Activated CD4-positive, alpha-beta T cell treated with anti-CD3 and anti-CD28 coated beads, Interleukin-2, amount 50 U/mL, for 24 hours (primary cell): ENCODE measurements at places on chromosomes 6 and 20.

DNA sequence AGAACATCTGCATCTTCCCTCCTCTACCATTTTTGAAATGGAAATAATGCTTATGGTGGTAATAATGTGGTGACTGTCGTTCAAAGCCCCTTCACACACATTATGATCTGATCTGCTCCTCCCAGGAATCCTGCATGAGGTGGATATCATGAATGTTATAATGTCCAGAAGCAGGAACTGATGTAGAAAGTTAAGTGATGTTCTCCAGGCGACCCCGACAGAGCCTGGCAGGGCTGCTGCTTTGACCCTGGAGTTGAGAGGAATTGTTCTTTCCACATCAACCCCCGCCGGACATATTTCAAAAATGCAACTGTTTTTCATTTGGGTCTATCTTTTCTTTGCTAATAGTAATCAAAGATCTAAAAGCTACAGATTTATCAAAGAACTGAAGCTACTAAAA, 131.6 kb downstream of the GMPR start:
- DNase-seq: no peak

- DNase-seq: no peak
Measured at GRCh38 chr6:105112577-105112976, 67.2 kb downstream of the POPDC3 start.

DNA sequence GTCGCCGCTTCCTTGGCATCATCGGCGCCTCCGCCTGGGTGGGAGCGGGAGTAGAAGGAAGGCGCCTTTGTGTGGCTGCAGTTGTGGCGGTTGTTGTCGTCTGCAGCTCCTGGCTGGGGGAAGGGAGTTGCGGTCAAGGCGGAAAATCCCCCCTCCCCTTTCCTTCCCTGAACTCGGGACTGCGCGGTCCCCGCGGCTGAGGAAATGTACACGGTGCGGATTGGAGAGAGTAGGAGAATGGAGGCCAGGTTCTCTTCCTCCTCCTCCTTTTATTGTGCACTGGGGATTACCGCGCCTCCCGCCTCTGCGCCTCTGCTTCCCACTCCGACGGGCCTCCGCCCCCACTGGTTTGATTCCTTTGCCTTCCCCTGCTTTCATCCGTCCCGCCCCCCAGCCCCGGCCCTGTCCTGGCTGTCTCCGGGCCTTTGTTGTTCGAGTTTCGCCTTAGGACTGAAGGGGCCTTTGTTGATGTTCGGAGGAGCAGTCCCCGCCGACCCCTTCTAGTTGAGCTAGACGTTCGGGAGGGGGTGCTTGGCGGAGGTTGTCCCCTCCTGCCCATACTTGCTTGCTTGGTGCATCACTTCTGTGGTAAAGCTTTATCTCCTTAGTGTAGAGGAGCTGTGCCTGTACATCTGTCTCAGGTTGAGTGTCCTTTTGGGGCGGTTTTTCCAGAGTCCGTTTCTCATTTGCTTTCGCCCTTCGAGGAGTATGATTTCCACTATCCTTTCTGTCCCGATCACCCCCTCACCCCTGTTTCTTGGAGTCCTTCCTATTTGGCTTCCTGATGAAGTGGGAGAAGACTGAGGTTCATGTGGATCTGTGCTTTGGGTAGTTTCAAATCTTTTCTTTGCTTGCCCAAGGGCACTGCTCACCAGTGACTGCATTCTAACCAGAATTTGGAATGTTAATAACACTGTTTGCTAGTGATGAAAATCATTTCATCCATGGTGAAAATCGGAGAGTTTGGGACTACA, 764 bp downstream of the ZNF292 start:
- peak; percentile 17 for DNase-seq

DNA sequence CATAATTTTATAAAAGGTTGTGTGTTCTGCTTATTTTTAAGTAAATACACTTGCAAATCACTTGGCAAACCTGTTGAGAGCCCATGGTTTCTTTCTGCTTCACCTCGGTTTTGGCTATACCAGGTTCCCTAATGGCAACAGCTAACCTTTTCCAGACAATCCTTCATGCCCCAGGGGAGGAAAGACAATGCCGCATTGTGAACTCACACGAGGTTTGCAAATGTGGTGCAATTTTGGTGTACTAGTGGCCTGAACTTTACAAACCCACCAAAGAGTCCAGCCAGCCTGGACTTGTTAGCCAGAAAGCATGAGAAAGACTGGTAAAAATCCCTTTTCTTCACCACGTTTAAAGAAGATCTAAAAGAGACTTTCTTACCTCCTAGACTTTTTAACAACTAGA, 84.8 kb upstream of the SOX4 start:
- DNase-seq: no peak

DNA sequence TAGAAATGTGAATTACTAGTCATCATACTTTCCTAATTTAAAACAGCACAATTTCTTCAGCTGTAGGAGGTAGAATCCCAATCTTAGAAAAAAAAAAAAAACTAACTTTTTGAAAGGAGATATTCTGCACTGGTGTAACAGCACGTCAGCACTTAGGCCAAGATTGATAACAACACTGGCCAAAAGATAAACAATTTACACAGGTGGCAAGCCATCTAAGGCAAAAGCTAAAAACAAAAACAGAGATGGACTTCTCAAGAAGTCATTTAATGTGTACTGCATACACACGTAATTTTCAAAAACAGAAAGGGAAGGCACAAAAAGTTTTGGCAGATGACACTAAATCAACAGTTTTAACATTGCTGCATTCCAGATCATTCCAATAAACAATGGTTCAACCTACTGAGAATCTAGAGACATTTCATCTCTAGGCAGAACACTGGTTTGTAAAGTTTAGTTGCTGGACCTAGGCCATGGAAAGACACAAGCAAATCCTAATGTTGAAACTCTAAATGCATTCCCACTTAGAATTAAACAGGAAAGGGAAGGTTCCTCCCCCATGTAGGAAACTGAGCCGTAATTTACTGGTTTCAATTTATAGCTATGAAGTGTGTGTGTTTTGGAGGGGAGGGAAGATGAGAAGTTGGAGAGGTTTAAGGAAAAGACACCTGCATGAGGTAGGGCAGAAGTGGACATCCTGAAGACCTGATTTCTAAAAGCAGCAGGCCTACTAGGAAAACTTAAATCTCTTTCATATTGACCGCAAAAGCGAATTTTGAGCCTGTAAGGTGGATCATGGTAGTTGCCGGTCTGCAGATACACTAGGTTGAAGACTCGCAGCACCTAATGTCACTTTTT, 1.3 kb downstream of the GCLC start:
- DNase-seq: no peak

GRCh38 chr6:44735630-44735963, 348.1 kb downstream of the CDC5L start:
- no peak for DNase-seq

DNA sequence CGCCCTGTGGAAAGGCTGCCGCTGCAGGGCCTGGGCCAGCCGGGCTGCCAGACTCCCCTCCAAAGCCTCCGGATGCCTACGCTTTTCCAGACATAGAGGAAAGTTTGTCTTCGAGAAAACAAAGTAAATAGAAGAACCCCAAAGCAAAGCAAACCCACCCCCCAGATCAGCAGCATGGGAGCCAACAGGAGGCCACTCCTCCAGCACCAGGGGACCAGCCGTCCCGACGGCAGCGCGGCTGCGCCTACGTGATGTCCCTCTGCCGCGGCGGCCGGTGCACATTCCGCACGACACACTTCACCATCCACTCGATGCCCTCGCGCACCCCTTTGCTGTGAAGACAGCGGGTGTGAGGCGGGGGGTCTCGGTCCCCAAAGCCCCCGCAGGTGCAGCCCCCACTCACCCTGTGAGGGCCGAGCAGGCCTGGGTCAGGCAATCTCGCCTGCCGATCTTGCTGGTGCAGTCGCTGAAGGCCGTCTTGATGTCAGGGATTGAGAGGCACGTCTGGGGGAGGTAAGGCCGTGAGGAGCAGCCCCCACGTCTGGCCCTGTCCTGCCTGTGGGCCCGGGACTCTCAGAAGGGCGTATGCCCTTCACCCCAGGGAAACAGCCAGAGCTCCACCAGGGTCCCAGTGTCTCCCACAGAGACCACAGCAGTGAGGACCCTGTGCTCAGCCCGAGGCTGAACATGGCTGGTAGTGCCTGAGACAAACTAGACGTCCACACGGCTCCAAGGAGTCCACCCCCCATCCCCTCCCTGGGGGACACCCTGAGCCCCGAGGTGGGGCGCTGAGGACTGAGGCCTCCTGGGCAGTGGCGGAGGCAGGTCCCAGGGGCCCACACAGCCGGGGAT, 4.0 kb downstream of the TNFRSF6B start:
- no peak for DNase-seq

GRCh38 chr6:38806271-38806670, 91.2 kb downstream of the DNAH8 start:
- no peak for DNase-seq

DNA sequence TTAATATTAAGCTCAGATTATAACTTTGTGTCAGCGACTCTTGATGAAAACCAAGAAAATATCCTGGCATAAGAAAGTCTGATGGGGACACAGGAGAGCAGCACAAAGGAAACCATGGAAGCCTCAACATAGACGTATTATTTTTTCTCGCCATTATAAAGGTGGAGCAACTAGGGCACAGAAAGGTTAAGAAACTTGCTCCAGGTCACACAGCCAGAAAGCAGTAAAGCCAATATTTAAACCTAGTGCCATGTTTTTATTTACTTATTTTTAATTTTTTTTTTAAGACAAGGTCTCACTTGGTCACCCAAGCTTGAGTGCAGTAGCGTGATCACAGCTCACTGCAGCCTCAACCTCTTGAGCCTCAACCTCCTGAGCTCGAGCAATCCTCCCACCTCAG, 259.3 kb downstream of the PREX1 start:
- DNase-seq: no peak

- no peak for DNase-seq
Measured at GRCh38 chr6:53770780-53771249, 24.0 kb upstream of the LRRC1 start.

DNA sequence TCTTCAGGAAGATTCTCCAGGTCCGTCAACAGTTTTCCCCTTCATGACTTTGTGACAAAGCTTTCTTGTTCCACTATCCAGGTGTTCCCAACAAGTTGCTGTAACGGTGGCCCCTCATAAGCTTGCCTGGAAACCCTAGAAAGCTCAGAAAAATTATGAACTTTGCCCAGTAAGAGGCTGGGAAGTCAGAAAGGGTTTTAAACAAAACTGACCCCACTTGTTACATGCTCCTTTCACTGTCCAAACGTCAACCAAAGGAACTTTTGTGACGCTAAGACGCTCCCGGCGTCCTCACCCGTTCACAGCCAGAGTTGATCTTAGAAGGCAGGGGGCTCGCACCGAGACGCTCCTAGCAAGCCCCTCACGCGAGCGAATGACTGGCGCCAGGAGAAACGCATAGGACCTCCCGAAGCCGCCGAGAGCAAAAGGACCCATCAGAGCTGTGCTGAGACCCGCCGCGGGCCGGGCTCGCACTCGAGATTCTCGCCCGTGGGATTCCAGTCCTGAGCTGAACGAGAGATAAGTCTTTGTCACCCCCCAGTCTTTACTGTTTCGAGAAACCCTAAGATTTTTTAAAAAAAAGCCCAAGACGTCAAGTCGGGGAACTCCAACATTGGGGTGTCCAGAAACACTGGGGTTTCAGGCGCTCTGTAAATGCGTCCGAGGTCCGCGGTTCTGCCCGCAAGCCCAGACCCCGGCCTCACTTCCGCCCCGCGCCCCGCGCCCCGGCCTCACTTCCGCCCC, 544 bp upstream of the ACAT2 start:
- peak; percentile 7 for DNase-seq

- peak; percentile 30 for DNase-seq
Measured at GRCh38 chr6:28488916-28489365, 26.7 kb downstream of the GPX6 start.

DNA sequence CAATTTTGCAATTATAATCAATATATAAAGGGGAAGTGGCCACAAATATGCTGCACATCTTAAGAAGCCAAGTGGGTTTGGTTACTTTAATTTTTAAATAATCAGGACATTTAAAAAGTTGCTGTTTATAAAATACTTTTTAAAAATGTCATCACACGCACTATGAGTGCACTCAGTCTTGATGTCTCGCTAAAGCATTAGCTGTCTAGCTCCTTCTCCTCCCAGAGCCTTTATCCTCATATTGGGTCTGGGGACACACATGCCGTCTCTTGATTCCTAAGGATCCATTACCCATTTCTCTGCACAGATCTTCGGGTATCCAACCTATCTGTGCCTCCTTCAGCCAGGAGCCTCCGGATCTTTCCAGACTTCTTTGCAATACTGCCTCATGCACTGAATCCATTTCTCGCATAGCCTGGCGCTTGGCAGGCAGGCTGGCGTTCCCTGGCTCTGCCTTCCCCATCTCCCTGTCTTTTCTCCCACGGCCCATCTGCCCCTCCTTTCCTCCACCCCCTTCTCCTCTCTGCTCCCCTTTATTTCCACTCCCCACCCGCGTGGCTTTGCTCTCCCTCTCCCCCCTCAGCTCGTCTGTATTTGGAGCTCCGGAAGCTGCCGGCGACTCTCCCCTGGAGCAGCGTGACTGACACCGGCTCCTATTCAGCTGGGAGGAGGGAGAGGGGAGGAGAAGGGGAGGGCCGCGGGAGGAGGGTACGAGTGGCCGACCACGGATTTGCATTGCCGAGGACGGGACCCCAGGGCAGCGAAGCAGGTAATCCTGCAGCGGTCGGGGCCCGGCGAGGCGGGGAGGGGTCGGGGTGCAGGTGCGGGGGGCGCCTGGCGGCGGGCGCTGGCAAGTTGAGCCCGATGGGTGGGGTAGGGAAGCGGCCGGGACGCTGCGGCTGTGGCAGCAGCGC, at the start of gene CAP2:
Gene CAP2, plus strand, starts transcription at position 618 of the 914 bp plus-strand sequence. CDS start 27,961 bp downstream, outside the sequence.
- DNase-seq: no peak

- DNase-seq: no peak
Measured at GRCh38 chr6:149176971-149177667, 140.4 kb upstream of the TAB2 start.

- DNase-seq: no peak
Measured at GRCh38 chr6:155038527-155038926, 43.4 kb downstream of the TIAM2 start.

- no peak for DNase-seq
Measured at GRCh38 chr6:76330031-76330430, 257.6 kb upstream of the IMPG1 start.

DNA sequence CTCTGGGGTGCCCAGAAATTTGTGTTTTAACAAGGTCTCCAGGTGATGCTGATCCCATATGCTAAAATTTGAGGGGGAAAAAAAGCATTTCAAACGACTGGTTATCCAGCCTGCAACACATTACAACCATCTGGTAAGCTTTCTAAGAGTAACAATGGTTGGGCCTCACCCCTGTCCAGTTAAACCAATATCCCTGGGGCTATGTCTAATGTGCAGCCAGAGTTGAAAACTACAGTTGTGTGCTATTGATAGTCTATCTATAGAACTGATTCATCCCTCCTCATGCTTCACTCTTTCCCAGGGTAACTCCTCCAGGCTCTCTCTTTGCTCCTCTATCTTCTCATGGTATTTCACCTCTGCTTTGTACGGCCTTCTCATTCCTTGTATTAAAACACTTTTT, 458.3 kb downstream of the MMUT start:
- DNase-seq: no peak

DNA sequence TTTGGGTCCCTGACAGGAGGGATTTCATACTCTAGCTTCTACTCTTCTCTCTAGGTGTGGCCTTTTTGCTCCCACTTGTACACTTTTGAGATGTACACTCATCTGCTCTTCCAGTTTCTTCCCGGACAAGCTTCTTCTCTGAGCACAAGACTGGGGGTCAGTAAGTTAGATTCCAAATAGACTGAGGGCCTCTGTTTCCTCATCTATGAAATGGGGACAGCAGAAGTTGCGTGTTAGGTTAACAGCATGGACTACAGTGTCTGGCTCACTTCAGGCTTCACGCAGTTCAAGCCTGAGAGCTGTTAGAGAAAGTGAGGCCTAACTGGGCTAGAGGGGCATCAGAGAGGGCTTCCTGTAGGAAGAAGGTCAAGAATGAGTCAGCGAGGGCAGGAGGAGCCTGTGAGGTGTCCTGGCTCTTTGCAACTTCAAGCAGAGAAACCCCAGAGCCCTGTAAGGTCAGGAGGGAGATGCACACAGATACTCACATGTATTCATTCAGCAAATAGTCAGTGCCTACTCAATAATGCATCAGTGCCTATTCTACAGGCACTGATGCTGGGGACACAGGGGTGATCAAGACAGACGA, 20.6 kb downstream of the XKR7 start:
- no peak for DNase-seq
